ENCODE measurements at places on chromosomes 4 and X. TPM values are rescaled to one million over a fixed set of nuclear protein-coding genes. Genes with fewer than 3 reads are reported as not detected.
A peak's percentile ranks its signal among the peaks of the same experiment; 100 is the strongest.

DNA sequence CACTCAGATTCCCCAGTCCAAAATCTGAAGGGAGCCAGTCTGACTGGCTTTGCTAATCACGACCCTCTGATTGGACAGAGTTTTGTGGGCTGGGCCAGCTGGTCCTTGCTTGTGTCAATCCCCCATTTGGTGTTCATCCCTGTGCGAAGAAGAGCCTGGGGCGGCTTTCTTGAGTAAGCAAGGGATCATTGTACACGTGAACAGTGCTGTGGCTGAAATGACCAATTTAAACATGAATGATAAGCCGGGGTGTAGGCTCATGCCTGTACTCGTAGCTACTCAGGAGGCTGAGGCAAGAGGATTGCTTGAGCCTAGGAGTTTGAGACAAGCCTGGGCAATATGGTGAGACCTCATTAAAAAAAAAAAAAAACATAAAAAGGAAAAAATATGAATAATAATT is 379.1 kb downstream of the RAPGEF2 start:
- no peaks in the 10 kb centered on the region for H3K4me1 ChIP-seq
- H3K4me3 ChIP-seq: no peak overlapping the region
- H3K27me3 ChIP-seq: no peaks in the 10 kb centered on the region
- no peaks in the 10 kb centered on the region for H3K36me3 ChIP-seq
- no peak for DNase-seq
- H3K27ac ChIP-seq: no peak overlapping the region

DNA sequence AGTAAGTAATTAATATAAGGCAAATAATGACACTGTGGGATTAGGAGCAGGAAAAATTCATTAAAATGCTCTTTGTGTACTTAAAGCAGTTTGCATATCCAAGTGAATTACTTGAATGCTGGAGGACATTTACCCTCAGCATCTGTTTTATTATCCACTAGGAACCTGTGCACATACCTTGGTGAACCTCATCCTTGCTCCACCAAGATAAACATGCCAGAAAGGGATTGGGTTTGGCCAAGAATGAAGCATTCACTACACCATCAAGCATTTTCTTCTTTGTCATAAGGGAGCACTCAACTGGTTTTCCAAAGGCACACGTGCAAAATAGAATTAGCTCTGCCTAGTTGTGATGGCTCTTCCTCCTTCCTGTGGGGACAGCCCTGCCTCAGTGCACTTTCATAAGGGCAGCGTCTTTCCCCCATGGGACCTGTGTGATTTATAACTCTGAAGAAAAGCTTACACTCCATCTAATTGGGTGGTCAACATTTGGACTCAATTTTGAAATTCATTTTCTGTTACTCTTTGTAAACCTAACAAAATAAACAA is 291.7 kb downstream of the USP46 start:
- no peaks in the 10 kb centered on the region for H3K27me3 ChIP-seq
- H3K4me3 ChIP-seq: no peak overlapping the region
- H3K36me3 ChIP-seq: no peaks in the 10 kb centered on the region
- peak overlapping the region; percentile 83 for H3K27ac ChIP-seq
- H3K4me1 ChIP-seq: no peaks in the 10 kb centered on the region

GRCh38 chr4:16199093-16199492 is 27.2 kb downstream of the TAPT1 start:
- no peaks in the 10 kb centered on the region for H3K4me1 ChIP-seq
- H3K36me3 ChIP-seq: peaks cover 5% of the 10 kb centered on the region
- no peak overlapping the region for H3K27ac ChIP-seq
- DNase-seq: no peak
- H3K27me3 ChIP-seq: no peaks in the 10 kb centered on the region

GRCh38 chrX:13051529-13052172 is 7.2 kb upstream of the FAM9C start:
- H3K27me3 ChIP-seq: peaks cover 19% of the 10 kb centered on the region
- H3K4me3 ChIP-seq: no peak overlapping the region
- DNase-seq: peak; percentile 32
- H3K4me1 ChIP-seq: peaks cover 8% of the 10 kb centered on the region

DNA sequence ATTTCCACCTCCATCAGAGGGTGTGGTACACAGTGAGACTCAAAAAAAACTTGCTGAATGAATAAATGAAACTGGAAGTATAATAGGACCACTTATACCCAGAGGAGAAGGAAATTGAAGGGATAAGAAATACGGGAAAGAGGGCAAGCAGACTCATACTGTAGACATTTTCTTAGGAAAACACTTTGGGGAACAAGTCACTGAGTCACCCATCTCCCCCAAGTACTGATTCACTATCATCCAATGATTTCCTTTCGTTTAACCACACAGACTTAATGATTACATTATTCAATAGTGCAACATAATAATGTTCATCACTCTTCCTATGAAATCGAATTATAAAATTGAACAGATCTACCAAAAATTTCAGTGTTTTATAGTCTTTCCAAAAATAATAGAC is 97.1 kb downstream of the LDB2 start:
- H3K27me3 ChIP-seq: no peaks in the 10 kb centered on the region
- H3K27ac ChIP-seq: no peak overlapping the region
- no peak for DNase-seq
- no peak overlapping the region for H3K4me3 ChIP-seq
- no peaks in the 10 kb centered on the region for H3K36me3 ChIP-seq
- no peaks in the 10 kb centered on the region for H3K4me1 ChIP-seq

The MAGEA1 gene
- not detected for total RNA-seq

DNA sequence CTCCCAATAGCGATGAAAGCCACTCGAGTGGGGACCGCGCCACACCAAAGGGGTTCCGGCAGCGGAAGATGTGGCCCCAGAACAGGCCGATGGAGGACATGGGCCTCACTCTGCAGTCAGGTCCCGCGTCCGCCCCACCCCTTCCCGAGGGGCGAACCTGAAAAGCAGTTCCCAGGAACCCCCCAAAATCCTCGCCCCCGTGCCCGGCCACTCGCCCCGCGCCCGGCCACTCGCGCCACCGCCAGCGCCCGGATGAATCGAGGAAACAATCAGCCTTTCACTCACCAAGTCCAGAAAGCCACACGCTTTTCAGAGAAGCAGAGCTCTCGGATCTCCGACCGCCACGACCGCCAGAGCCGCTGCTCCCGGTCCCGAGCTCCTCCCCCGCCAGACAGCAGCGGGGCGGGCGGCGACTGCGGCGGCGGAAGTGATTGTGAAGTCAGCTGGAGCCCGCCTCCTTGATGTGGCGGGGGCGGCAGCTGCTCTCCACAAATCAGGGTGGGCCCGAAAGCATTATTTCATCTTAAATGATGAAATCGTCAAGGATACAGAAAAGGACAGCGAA is at the start of gene PJA1:
Gene PJA1, minus strand, starts transcription at position 367 of the 565 bp plus-strand sequence. CDS start 2,380 bp downstream, outside the sequence.
- H3K27ac ChIP-seq: peak within 1 kb of the TSS; percentile 83
- peak; percentile 92 for DNase-seq
- no peaks in the 10 kb centered on the region for H3K4me1 ChIP-seq
- H3K4me3 ChIP-seq: peak within 1 kb of the TSS; percentile 78
- peaks cover 16% of the 10 kb centered on the region for H3K36me3 ChIP-seq

GRCh38 chrX:150329868-150330267 is 33.2 kb upstream of the MAMLD1 start:
- peaks cover 18% of the 10 kb centered on the region for H3K4me1 ChIP-seq
- H3K27me3 ChIP-seq: peaks cover 11% of the 10 kb centered on the region
- no peaks in the 10 kb centered on the region for H3K36me3 ChIP-seq
- H3K4me3 ChIP-seq: no peak overlapping the region
- no peak for DNase-seq

The SPIN2B gene
- 12.6 TPM for total RNA-seq

GRCh38 chrX:12378706-12379105 is 240.4 kb downstream of the FRMPD4 start:
- H3K4me3 ChIP-seq: no peak overlapping the region
- H3K27ac ChIP-seq: no peak overlapping the region
- H3K27me3 ChIP-seq: peaks cover 15% of the 10 kb centered on the region
- H3K4me1 ChIP-seq: no peaks in the 10 kb centered on the region

DNA sequence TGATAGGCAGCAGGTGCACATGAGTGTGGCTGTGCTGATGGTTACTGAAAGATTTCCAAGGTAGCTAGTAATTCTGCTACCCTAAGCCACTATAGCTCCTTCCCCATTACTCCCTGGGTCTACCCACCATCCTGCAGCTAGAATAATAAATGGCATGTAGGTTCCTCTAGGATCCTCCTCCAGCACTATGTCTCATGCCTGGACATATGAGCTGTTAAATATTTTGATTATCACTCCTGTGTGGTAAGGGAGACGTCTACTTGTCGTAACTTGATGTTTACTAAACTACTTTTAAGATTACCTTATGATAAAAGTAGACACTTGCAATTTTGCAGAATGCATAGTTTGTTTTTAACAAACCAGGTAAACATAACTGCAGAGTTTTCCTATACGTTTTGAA is 35.5 kb downstream of the TET2 start:
- no peak overlapping the region for H3K27ac ChIP-seq
- no peaks in the 10 kb centered on the region for H3K36me3 ChIP-seq
- DNase-seq: no peak
- no peaks in the 10 kb centered on the region for H3K27me3 ChIP-seq
- no peak overlapping the region for H3K4me3 ChIP-seq

- H3K27ac ChIP-seq: no peak overlapping the region
- no peaks in the 10 kb centered on the region for H3K36me3 ChIP-seq
- H3K27me3 ChIP-seq: no peaks in the 10 kb centered on the region
- H3K4me3 ChIP-seq: no peak overlapping the region
- DNase-seq: peak; percentile 88
- H3K4me1 ChIP-seq: no peaks in the 10 kb centered on the region
These were observed 631.5 kb downstream of the RAB28 start for GRCh38 chr4:12852338-12853307.

GRCh38 chrX:100731441-100732281 is at the start of gene SYTL4:
SYTL4 (minus strand) TSS chrX:100732121; CDS start chrX:100702037, 30,084 bp downstream.
- H3K4me1 ChIP-seq: peaks cover 3% of the 10 kb centered on the region
- DNase-seq: peak; percentile 18
- H3K27me3 ChIP-seq: peaks cover 20% of the 10 kb centered on the region
- peak within 1 kb of the TSS; percentile 67 for H3K4me3 ChIP-seq

GRCh38 chr4:81360737-81361136 is 111.0 kb downstream of the RASGEF1B start:
- H3K27me3 ChIP-seq: no peaks in the 10 kb centered on the region
- no peaks in the 10 kb centered on the region for H3K36me3 ChIP-seq

GRCh38 chr4:174739576-174739975 is 89.5 kb downstream of the GLRA3 start:
- H3K4me3 ChIP-seq: no peak overlapping the region
- no peaks in the 10 kb centered on the region for H3K27me3 ChIP-seq
- H3K4me1 ChIP-seq: no peaks in the 10 kb centered on the region
- no peak overlapping the region for H3K27ac ChIP-seq
- H3K36me3 ChIP-seq: no peaks in the 10 kb centered on the region

DNA sequence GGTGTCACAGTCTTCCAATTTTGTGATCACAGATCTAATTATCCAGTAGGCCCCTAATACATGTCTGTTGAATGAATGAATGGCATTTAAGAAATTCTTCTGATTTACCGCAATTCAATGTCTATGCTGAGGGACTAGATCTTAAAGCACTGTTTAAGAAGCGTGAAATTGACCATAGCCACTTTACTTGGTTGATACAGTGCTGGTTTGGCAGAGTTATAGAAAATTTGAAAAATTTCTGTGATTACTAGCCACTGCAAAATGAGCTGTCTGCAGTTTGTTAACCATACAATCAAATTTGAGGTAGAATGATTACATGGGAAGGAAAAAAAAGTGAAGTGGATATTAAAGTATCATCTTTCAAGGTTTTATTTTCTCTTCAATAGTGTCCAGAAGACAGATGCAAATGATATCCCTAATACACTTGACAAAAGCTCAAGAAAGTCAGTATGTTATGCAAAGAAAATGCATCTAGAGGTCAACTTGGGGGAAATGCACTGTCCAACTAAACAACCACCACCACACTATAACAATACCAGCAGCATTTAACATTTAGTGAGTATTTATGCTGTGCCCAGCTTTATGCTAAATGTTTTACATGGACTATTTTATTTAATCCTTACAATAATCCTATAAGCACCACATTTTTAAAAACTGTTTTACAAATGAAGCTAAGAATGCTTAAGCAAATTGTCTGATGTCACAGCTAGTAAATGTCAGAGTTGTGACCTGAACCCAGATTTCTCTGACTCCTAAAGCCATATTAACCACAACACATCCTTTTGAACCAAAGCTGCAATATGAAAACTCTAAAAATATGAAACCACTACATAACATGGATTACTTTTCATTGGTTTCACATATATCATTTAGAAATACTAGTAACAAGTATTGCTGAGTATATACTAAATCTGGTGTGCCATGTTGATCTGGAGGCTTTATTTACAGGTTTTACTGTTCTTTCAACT is 217.9 kb upstream of the MAB21L2 start:
- no peaks in the 10 kb centered on the region for H3K36me3 ChIP-seq
- no peak for DNase-seq
- no peaks in the 10 kb centered on the region for H3K27me3 ChIP-seq
- no peak overlapping the region for H3K27ac ChIP-seq

- no peak overlapping the region for H3K4me3 ChIP-seq
- no peak for DNase-seq
- no peaks in the 10 kb centered on the region for H3K36me3 ChIP-seq
- no peaks in the 10 kb centered on the region for H3K4me1 ChIP-seq
These were observed 438.3 kb downstream of the GPAT3 start for GRCh38 chr4:83974111-83974780.

The CXXC4 gene
- total RNA-seq: 1.6 TPM

The SH3RF1 gene
- 10.7 TPM for total RNA-seq

- DNase-seq: no peak
- no peaks in the 10 kb centered on the region for H3K36me3 ChIP-seq
- no peaks in the 10 kb centered on the region for H3K4me1 ChIP-seq
- no peak overlapping the region for H3K27ac ChIP-seq
These were observed 62.8 kb downstream of the SHISA3 start for GRCh38 chr4:42460043-42460442.

GRCh38 chr4:4519297-4519894 is 22.5 kb downstream of the STX18 start:
- no peak overlapping the region for H3K27ac ChIP-seq
- H3K4me1 ChIP-seq: no peaks in the 10 kb centered on the region
- H3K27me3 ChIP-seq: no peaks in the 10 kb centered on the region
- no peak overlapping the region for H3K4me3 ChIP-seq

- H3K36me3 ChIP-seq: no peaks in the 10 kb centered on the region
- H3K27me3 ChIP-seq: no peaks in the 10 kb centered on the region
- H3K4me1 ChIP-seq: no peaks in the 10 kb centered on the region
- no peak overlapping the region for H3K27ac ChIP-seq
These were observed 78.9 kb downstream of the NDST3 start for GRCh38 chr4:118113220-118113619.

The HMX1 gene
- total RNA-seq: 0.09 TPM

The S100G gene
- total RNA-seq: not detected

The GABRG1 gene
- total RNA-seq: 0.04 TPM

- no peak overlapping the region for H3K27ac ChIP-seq
- DNase-seq: peak; percentile 9
- H3K27me3 ChIP-seq: no peaks in the 10 kb centered on the region
- H3K36me3 ChIP-seq: no peaks in the 10 kb centered on the region
- no peak overlapping the region for H3K4me3 ChIP-seq
These were observed 19.9 kb upstream of the PABPC5 start for GRCh38 chrX:91414713-91415112.

GRCh38 chrX:1725472-1725871 is 110.6 kb downstream of the ASMT start:
- no peaks in the 10 kb centered on the region for H3K27me3 ChIP-seq
- no peaks in the 10 kb centered on the region for H3K4me1 ChIP-seq
- DNase-seq: no peak
- no peaks in the 10 kb centered on the region for H3K36me3 ChIP-seq
- H3K27ac ChIP-seq: no peak overlapping the region

The CYTL1 gene
- 11.0 TPM for total RNA-seq

GRCh38 chr4:93760284-93760683 is 68.3 kb upstream of the ATOH1 start:
- no peak for DNase-seq
- no peak overlapping the region for H3K4me3 ChIP-seq
- H3K27me3 ChIP-seq: no peaks in the 10 kb centered on the region
- no peak overlapping the region for H3K27ac ChIP-seq
- no peaks in the 10 kb centered on the region for H3K36me3 ChIP-seq
